Fibroblast of lung (primary cell): ENCODE measurements at places on chromosomes 4 and X.

- DNase-seq = no peak
These were observed 355.1 kb upstream of the PABPC5 start for GRCh38 chrX:91079342-91080114.

GRCh38 chr4:56699537-56700105 is 18.5 kb upstream of the HOPX start:
- no peak for DNase-seq

GRCh38 chrX:134396174-134396573 is 63.8 kb upstream of the HPRT1 start:
- peak; percentile 33 for DNase-seq

DNA sequence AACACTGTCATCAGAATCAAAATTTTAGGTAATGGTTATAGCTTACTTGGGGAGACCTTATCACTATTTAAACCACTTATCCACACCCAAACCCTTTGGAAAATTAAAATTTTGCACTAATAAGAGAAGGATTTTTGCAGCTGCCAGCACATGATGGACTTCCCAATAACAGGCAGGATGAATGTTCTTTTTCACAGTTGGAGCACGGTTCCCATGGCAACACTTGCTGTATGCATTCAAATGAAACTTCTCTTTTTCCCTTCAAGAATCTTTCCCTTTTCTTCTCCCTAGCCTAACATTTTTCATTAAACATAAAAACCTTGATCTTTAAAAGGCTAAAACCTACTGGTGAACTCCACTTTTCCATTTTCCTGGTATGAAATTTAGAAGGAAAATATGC is 768.2 kb downstream of the KCTD8 start:
- no peak for DNase-seq

DNA sequence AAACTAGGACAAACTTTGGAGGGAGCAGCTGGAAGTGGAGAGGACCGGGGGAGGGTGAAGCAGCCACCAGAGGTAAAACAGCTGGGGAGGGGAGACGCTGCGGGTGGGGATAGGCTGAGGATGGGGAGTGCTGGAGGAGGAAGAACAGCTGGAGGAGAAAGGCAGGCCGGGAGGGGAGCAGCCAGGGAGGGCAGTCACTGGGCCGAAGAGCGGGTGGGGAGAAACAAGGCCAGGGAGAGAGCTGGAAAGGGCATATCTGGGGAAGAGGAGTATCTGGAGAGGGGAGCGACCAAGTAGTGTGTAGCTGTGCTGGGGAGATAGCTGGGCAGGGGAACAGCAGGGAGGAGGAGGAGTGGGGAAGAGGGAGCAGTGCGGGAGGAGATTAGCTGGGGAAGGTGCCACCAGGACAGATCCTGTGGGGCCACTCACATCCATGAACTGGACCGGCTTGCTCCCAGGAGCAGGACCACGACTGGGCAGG is 2.7 kb downstream of the SLC38A5 start:
- DNase-seq = no peak

GRCh38 chrX:43456063-43456462 is 200.0 kb upstream of the MAOA start:
- DNase-seq = no peak
